ENCODE measurements at places on chromosomes 7 and 10.

DNA sequence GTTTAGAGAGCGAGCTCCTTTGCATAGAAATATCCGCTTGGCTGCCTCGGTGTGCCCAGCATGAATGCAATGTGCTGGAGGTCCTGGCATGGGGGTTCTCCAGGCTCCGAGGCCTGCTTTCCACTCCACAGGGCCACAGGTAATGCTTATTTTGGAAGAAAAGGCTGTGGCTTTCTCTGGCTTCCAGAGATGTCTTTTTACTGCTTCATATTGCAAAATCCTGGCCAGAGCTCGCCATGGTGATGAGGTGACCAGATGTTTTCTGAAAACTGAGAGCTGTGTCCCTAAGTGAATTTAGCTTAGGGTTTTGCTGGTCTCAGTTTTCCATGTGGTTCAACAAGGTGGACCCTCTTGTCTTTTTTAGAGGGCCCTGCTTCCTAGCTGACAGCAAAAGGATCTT is 65.2 kb downstream of the BMPER start:
- DNase-seq, result no peak

DNA sequence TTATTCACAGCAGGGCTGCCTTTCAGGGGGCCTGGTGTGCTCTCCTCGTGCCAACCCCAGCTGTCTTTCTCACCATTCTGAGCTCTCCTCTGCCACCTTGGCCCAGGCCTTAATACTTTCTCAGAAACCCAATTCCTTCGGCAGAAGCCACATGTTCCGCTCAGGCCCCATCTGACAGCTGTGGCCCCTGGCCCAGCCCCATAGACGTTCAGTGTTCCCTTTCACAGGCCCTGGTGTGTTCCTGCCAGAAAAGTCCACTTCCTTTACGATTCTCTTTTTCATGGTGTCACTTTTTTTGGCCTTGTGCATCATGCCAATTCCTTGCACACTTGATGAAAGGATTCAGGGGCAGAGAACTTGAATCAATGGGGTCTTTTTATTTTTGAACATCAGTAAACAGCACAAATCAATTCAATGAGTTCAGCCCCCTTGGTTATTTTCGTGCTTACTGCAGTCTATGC is 15.9 kb upstream of the GPNMB start:
- no peak for DNase-seq

DNA sequence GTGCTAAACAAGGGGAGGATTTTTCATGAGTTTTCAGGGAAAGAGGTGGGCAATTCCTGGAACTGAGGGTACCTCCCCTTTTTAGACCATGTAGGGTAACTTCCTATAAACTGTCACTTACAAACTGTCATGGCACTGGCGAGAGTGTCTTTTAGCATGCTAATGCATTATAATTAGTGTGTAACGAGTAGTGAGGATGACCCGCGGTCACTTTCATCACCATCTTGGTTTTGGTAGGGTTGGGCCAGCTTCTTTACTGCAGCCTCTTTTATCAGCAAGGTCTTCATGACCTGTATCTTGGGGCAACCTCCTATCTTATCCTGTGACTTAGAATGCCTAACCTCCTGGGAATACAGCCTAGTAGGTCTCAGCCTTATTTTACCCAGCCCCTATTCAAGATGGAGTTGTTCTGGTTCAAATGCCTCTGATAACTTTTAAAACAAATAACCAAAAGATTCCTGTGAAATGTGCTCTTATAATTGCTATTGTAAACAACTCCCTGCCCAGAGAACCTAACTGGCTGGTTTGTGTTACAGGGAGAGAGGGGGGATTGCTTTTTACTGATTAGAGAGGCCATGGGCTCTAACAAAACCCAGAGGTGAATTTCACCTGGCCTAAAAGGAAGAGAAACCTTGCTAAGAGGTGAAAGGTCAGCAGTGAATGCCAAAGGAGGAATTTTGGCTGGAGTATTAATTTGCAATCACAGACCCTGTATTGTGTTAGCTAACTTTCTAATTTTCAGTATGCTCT is 64.3 kb downstream of the EEPD1 start:
- DNase-seq, result no peak

- DNase-seq, result no peak
Observed at GRCh38 chr7:1454542-1454941, 4.7 kb downstream of the MICALL2 start.

DNA sequence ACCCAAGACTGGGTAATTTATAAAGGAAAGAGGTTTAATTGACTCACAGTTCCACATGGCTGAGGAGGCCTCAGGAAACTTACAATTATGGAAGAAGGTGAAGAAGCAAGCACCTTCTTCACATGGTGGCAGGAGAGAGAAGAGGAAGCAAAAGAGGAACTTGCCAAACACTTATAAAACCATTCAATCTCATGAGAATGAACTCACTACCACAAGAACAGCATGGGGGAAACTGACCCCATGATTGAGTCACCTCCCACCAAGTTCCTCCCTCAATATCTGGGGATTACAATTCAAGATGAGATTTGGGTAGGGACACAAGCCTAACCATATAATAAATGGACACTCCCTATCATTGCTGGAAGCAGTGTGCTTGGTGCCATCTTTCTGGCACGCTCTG is 506.3 kb downstream of the CALN1 start:
- DNase-seq, result no peak

DNA sequence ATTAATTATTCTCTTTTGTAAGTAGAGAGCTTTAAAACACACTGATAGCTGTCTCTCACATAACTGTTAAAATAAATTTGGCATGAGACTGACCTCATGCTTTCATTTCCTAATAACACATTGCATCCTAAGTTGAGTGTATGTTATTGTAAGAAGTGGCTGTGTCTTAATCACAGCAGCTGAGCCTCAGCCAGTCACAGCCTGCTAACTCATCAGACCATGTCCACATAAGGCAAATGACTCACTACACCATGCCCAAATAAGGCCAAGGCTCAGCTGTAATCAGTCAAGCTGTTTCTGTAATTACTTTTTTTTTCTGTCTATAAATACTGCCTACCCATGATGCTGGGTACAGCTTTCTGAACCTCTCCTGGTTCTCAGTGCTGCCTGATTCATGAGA is 860.9 kb downstream of the XPNPEP1 start:
- DNase-seq, result peak; percentile 16

DNA sequence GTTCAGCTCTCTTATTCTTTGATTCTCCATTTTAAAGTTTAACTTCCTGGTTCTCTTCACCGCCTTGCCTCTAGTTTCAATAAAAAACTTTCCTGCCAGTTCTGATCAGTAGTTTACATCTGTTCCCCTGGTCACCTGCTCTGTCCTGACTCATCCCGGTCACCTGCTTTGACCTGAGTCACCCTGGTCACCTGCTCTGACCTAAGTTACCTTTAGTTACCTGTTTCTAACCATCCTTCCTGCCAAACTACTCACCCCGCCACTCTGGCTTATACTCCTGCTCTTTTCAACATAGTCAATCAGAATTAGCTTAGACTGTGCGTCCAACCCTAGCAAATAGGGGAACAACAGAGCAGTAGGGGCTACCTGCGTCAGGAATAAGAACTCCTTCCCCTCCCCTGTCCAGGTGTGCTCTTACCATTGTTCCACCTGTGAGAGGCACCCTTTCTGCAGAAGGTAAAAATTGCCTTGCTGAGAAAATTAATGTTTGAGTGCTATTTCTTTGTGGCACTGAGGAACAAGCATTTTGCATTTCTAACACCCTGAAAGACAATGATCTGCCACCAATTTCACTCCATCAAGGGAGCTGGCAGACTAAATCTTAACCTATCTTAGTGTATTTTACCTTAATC is 263.6 kb downstream of the DOCK4 start:
- no peak for DNase-seq

- DNase-seq, result peak; percentile 42
Observed at GRCh38 chr7:95066737-95067530, 159.5 kb downstream of the PPP1R9A start.

- DNase-seq, result no peak
Observed at GRCh38 chr10:132937861-132938260, 4.5 kb downstream of the CFAP46 start.

DNA sequence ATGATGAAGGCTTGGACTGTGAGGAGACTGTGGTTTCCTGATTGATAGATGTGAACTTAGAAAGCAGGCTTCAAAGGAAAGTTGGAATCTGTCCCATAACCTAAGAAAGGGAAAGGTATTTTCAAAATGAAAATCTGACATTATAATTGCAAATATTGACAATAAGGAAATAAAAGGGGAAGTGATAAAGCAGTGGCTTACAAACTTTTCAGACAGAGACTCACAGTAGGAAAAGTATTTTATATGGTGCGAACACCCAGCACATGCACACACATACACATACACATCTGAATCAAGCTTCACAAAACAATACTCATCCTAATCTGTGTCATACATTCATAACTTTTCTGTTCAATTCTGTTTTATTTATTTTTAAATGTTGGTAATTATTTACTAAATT is 4.8 kb downstream of the PON1 start:
- DNase-seq, result no peak

GRCh38 chr7:157791261-157791660 is 454.5 kb downstream of the DNAJB6 start:
- DNase-seq, result no peak

DNA sequence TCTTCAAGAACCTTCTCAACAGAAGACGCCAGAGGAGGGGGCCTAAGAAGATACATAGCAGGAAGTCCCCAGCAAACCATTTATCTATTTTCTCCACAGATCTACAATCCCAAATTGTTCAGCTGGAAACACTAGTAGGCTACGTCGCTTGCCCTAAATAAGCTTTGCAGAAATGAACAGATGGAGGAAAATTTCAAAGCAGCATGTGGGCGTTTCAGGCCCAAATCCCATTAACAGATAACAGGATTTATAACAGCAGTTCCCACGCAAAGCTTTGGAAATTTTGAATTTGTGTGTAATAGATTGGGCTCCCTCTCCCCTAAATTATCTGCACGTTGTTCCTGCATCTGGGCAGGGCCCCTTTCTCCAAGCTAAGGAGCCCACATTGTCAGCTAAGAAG is 60.6 kb upstream of the FRMD4A start:
- no peak for DNase-seq

DNA sequence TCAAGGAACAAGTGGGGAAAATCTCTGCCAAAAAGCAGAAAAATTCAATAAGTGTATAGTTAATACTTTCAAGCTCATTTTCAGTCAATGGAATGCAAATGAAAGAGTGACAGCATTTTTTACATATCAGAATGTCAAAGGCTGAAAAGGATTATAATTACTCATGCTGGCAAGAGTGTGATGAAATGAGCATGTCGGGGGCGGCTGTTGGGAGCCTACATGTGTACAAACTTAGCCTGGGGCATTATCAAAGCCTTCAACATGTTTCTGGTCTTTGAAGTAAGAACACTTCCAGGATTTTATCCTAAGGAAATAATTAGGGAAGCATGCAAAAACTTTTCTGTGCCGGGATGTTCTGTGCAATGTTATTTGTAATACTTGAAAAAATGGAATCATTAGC is 221.7 kb upstream of the LYZL1 start:
- DNase-seq, result peak; percentile 32
